Suppressor macrophage (primary cell): ENCODE measurements at places on chromosomes 11 and 22.

GRCh38 chr11:19311308-19312030, 70.7 kb upstream of the E2F8 start:
- peak; percentile 75 for DNase-seq

- peak; percentile 60 for DNase-seq
These were observed at the start of gene RCOR2 for GRCh38 chr11:63916837-63917691. Gene RCOR2, minus strand, starts transcription at chr11:63917164. Its CDS starts 708 bp downstream, at chr11:63916456.

DNA sequence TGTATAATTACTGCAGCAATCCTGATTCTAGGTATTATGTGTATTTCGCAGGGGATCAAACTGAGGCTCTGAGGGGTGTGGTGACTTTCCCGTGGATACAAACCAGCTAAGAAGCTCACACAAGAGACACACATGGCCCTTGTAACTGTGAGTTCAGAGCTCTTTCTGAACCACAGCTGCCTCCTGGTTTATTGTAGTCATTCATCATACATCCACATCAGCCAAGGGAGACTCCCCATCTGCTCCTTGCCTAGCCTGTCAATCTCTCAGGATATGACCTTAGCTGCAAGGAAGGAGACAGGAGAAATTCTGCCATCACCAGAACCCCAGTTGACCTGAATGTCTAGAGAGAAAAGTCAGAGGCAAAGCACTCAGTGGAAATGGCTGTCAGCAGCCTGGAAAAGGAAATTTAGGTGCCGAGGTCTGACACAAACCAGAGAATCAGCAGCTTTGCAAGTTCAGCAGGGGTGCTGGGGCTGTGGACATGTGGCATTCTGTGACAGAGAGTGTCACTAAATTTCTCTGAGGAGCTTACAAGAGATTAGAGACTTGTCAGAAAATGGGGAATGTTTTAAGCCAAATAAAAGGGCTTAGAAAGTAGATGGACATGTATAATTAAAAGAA, 209.5 kb downstream of the AASDHPPT start:
- no peak for DNase-seq

DNA sequence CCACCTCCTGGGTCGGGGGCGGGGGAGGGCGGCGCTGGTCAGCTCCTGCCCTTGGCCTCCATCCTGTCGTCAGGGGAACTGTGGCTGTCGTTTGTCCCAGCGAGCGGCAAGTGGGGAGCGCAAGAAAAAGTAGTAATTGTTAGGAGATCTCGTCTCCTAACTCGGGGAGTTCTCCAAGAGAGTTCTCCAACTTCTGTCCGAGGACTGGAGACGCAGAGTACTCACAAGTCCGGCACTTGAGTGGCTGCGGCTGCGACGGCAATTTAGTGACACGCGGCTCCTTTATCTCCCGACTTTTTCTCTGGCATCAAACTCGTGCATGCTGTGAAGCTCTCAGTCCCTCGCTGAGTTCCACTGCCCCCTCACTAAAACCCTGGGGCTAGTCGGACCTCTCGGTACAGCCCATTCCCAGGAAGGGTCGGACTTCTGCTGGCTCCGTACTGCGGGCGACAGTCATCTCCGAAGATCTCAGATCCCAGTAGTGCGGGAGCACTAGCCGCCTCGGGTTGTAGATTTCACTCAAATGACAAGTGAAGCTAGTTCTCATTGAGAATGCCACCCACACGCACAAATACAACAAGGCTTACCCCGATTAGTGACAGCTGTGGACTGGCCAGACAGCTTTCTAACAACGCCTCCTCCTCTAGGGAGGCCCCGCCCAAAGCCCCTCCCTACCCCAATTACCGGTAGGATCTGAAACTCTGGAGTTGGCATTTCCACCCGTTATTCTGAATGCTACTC, at the start of gene PGR:
Gene PGR (minus strand): TSS at position 611 of the 741 bp plus-strand sequence. CDS start 743 bp downstream, outside the sequence.
- DNase-seq, result no peak

DNA sequence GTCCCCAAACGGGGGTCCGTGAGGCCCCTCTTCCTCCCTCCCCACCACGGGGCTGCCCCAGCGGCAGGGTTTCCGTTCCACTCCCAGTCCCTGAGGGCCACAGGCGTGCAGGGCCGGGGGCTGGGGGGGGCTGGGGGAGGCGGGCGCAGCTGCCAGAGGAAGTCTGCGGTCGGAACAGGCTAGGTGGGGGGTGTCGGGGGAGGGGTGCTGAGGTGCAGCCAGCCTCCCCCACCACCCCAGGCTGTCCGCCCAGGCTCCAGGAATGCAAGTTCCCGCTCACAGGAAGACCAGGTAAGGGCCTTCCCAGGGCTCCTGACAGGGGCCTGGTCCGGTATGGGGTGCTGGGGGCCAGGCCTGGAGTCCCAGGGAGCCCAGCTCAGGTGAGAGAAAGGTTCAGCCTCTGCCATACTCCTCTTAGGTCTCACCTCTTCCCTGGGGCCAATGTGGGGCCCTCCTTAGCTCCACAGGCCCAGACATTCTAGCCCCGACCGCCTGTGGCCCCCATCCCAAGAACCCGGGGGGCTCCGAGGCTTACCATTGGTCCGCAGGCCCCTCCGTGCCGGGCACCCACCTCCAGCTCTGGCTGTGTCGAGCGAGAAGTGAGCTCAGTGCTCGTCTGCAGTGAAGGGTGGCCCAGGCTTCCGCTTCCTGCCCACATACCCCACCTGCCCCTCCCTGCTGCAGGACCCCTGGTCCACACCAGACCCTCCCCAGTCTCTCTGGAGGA, at the start of gene PTPRCAP:
Gene PTPRCAP (minus strand): TSS at position 601 of the 727 bp plus-strand sequence. CDS start 63 bp downstream, at position 538.
- no peak for DNase-seq

GRCh38 chr11:64303109-64304031, 2.0 kb upstream of the ESRRA start:
- DNase-seq, result no peak

GRCh38 chr11:59271247-59271755, 58.6 kb upstream of the MPEG1 start:
- no peak for DNase-seq

DNA sequence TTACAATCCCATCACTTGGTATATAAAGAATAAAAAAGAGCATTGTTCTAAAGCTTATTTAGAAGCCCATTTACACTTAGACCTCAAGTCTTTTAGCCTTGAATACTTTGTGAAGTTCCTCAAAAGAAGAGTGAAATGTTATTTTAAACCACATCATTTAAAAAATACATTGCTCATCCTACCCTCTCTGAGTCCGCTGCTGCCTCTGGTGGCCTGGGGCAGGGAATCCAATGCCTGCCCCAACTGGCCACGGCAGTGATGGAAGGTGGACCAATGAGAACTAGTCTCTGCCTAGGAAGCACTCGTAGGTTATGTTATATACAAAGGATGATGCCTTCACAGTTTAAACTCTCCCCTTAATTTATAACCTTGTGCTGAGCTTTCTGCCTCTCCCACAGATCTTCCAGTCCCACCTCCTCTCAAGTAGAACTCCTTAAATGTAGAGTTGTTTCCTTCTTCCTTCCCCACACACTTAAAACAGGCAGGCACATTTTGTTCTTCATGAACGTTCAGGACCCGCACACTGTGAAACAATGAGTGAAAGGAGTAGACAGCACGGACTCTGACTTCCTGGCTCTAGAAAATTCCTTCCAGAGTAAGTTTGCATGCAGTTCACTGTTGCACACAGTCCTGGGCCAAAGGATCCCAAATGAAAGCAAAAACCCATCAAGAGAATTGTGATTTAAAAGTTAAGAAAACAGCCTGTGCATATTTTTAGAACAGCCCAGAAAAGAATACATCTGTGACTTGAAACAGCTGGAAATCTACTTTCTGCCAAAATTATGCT, 167.8 kb downstream of the RRAS2 start:
- no peak for DNase-seq

GRCh38 chr11:128390246-128390645, 197.1 kb downstream of the ETS1 start:
- DNase-seq, result no peak

GRCh38 chr11:69434471-69434931, 47.0 kb upstream of the LINC01488 start:
- DNase-seq, result no peak

- DNase-seq, result peak; percentile 47
These were observed 31.9 kb upstream of the UPB1 start for GRCh38 chr22:24463071-24463760.

DNA sequence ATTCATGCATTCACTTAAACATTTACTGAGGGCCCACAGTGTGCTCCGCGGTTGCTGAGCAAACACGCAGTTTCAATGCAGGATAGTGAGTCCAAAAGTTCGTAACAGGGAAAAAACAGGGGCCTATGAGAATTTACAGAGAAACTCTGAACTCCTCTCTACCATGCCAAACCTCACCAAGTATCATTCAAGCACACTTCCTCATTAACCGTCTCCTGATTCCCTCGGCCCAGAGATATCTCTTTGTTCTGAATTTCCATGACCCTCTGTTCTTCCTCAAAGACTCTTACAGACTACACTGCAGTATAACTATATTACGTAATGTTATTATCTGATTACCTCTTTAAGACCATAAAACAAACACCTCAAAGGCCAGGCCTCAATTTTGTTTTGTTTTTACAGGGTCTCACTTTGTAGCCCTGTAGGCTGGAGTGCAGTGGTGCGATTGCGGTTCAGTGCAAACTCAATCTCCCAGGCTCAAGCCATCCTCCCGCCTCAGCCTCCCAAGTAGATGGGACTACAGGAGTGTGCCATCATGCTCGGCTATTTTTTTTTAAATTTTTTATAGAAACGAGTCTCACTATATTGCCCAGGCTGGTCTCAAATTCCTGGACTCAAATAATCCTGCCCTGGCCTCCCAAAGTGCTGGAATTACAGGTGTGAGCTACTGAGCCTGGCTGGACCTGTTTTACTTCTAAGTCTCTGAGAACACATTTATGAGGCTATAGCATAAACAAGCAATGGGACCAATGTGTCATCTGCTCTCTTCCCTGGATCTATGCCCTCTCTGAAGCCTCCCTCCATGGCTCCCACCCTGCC, 3.6 kb downstream of the HPS4 start:
- DNase-seq, result peak; percentile 56

- no peak for DNase-seq
These were observed 318.5 kb downstream of the JRKL start for GRCh38 chr11:96708219-96708878.

- no peak for DNase-seq
These were observed 48.3 kb downstream of the IRAG1 start for GRCh38 chr11:10645212-10645795.

- DNase-seq, result no peak
These were observed 38.4 kb upstream of the RTL6 start for GRCh38 chr22:44536411-44536810.

GRCh38 chr22:48510599-48510998, 1317.1 kb downstream of the BRD1 start:
- DNase-seq, result no peak
